ENCODE measurements at places on chromosomes 11 and 22.

- no peak for DNase-seq
Measured at GRCh38 chr11:86500500-86501140, 125.9 kb downstream of the CCDC81 start.

DNA sequence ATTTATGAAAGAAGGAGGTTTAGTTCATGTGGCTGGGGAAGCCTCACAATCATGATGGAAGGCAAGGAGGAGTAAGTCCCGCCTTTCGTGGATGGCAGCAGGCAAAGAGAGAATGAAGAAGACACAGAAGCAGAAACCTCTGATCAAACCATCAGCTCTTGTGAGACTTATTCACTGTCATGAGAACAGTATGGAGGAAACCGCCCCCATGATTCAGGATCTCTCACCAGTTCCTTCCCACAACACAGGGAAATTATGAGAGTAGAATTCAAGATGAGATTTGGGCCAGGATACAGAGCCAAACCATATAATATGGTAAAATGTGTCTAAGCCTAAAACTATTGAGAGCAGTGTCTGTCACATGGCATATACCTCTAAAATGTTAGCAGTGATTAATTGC is 503.8 kb upstream of the CCDC179 start:
- no peak for DNase-seq

GRCh38 chr11:41458154-41458553 is 1.3 kb downstream of the LRRC4C start:
- no peak for DNase-seq

GRCh38 chr11:13290221-13290980 is 12.8 kb downstream of the BMAL1 start:
- DNase-seq = no peak

DNA sequence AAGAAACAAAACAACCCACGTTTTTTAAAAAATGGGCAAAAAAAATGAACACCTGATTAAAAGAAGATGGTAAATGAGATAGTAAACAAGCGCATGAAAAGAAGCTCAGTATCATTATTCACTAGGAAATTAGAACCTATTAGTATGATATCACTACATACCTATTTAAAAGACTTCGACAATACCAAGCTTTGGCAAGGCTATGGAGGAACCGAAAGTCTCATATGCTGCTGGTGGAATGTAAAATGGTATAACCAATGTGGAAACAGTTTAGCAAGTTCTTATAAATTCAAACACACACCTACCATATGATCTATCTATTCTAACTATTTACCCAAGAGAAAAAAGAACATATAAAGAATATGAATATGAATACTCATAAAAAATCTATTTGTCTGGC is 143.8 kb downstream of the APOL5 start:
- no peak for DNase-seq

DNA sequence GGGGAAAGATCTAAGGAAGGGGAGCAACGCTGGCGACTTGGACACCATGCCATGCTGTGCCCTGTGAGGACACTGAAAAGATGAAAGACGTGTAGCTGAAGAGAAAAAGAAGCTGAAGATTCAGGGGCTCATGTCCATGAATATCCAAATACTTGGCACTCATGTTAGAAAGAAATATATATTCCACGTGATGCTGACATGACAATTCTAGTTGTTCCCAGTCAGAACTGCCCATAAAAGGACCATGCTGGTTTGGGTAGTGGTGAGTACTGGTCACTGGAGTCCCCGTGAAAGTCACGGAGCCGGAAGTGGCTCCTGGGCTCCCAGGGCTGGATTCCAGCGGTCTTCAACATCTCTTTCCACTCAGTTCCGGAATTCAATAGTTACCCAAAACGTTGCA is 9.9 kb downstream of the MS4A15 start:
- no peak for DNase-seq

- no peak for DNase-seq
Measured at GRCh38 chr11:69496202-69496557, 14.7 kb downstream of the LINC01488 start.

GRCh38 chr11:61587541-61587941 is 6.7 kb upstream of the SYT7 start:
- DNase-seq = peak; percentile 34

DNA sequence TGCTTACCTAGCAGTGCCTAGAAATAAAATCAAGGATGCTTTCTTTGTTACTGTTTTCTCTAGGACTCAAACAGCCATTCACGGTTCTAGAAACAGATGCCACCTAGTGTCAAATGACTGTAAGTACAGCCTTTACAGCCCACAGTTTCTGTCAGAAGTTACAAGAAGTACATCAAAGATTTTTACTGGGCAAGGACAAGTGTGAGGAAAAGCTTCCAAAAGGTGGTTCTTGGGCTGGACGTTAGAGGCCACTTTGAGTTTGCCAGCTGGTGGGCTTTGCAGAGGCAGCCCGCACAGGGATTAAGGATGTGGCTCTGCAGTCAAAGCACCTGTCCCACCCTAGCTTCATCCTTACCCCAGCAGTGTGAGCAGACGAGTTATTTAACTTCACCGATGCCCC is 6.9 kb downstream of the KMT5B start:
- DNase-seq = peak; percentile 67

- DNase-seq = peak; percentile 80
Measured at GRCh38 chr11:83063073-83063754, 8.5 kb downstream of the RAB30 start.

- no peak for DNase-seq
Measured at GRCh38 chr11:71202598-71202944, 49.8 kb downstream of the SHANK2 start.

GRCh38 chr22:29877620-29878019 is 5.4 kb upstream of the MTMR3 start:
- DNase-seq = peak; percentile 75

GRCh38 chr22:26579331-26579886 is 10.5 kb downstream of the TPST2 start:
- no peak for DNase-seq

DNA sequence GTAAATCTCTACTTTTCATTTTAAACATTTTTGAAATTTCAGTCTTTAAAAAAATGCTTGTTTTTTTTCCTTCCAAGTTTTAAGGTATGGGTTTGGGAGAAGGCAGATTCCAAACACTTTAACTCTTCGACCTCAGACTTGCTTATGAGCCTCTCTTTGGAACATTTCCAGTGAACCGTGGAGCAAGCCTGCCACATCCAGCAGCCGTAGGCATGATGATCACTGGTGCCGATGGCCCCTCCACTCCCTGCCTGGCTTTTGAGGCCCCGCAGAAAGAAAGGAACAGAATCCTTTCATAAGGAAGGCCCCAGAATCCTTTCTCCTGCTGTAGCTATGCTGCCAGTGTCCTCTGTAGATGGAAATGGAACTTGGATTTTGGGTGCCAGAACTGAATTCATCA is 50.7 kb downstream of the BMAL1 start:
- DNase-seq = no peak

- no peak for DNase-seq
Measured at GRCh38 chr11:102771351-102771750, 9.1 kb downstream of the MMP10 start.

DNA sequence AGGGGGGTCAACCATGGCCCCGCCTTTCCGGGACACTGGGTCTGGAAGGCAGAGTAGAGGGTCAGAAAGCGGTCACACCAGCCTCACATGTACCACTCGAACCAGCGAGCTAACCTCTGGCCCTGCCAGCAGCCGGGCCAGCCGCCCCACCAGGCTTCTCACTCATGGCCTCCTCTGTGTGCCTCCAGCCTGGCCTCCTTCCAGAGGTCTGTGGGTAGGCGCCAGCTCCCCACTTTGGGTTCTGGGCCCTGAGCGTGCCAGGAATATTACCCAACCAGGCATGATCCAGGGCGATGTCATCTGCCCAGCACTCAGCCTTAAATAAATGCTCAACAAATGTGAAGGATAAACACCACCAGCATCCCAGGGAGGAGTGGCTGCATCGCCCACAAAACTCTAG is 5.8 kb downstream of the SCUBE1 start:
- DNase-seq = no peak

- DNase-seq = no peak
Measured at GRCh38 chr11:82959987-82960778, 58.6 kb downstream of the DDIAS start.

DNA sequence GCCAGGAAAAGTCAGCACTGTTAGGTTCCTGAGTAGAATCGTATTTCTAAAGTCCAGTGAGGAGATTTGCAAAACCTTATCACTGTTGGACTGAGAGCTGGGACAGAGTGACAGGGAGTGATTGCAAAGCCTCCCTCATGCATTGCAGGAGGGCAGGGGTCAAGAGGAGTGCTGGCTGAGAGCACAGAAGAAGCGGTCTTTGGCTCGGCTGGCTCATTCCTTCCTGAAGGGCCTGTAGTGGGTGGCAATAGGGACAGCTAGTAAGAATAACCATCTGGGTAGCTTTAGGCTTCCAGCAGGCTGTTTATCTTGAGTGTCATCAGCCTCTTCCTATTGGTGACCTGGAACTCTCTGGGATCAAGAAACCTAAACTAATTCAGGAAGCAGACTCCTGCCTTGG is 53.4 kb downstream of the CD44 start:
- peak; percentile 59 for DNase-seq

- peak; percentile 48 for DNase-seq
Measured at GRCh38 chr11:6419009-6419631, at the start of gene APBB1. Gene APBB1 (minus strand): TSS chr11:6419094. CDS start chr11:6411347, 7,747 bp downstream.

DNA sequence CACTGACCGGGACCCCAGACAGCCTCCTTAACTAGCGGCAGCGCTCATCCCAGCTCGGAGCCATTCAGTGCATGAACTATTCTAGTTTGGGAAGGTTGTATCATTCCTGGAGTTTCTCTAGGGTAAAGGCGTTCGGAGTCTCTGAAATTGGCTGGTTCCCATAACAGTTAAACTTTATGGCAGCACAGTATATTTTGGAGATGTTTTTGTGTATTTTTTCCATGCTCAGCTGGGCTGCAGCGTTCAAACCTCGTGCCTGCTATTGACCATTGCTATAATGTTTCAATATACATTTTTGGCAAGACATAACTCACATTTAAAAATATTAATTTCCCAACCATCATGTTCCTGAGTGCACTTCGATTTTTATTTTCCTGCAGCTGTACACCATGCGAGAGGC is 169.7 kb downstream of the ST3GAL4 start:
- no peak for DNase-seq

- no peak for DNase-seq
Measured at GRCh38 chr11:92627615-92628256, 341.7 kb upstream of the MTNR1B start.

GRCh38 chr22:19875061-19875530 is 20.4 kb upstream of the GNB1L start:
- no peak for DNase-seq

GRCh38 chr11:93212094-93212493 is 14.3 kb upstream of the SLC36A4 start:
- no peak for DNase-seq

DNA sequence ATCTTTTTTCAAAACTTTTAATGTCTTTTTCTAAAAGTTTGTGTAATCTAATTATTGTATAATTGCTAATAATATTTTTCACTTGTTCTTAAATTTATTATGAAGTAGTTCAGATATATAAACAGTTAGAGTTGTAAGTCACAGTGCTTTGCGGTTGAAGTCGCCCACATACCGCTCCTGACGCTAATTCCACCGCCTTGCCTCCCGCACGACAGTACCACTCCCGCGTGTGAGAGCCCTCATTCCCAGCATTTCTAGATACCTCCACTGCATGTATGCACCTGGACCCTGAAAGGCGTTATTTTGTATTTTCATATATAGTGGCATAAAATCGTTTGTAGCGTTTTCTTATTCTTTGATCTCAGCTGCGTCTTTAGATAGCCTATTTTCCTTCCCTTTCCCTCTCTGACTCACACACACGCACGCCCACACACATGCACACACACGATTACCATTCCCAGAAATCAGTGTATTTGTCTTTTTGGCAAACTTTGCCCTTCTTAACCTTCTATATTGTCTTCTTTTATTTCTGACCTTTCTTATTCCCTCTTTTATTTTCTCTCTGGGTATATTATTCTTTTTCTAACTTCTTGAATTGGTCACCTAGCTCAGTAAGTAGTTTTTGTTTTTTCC is 56.4 kb upstream of the PITPNB start:
- no peak for DNase-seq

GRCh38 chr22:50219800-50220602 is 19.2 kb downstream of the SELENOO start:
- DNase-seq = no peak

- no peak for DNase-seq
Measured at GRCh38 chr11:60939855-60940254, 12.1 kb downstream of the SLC15A3 start.

DNA sequence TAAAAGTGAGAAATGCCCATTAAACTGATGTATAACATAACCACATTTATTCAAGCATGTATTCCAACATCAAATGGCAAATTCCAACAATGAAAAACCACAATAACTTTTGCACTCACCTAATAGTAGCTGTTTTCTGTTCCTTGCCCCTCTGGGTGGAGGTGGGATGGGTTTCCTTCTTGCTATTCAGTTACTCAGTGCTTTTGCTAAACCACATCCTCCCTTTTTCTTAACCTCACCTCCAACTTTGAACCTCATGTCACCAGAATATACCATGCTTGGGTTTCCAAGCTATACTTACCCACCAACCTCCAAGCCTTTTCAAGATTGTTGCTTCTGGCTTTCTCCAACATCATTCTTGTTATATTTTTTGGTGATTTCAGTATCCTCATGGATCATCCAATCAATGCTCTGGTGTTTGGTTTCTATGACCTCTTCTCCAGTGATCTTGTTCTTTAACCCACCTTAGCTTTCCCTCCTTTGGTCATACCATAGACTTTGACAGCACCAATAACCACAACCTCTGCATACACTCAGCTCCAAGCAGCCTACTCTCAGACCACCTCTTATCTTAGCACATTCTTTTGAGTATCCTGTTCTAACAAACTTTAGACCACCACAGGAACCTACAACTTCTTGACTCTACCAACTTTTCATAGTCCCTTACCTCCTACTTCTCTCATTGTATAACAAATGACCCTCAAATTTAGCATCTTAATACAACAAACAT is 3.2 kb upstream of the CCDC15 start:
- no peak for DNase-seq

GRCh38 chr22:28381429-28382167 is 298.0 kb downstream of the TTC28 start:
- DNase-seq = peak; percentile 29

DNA sequence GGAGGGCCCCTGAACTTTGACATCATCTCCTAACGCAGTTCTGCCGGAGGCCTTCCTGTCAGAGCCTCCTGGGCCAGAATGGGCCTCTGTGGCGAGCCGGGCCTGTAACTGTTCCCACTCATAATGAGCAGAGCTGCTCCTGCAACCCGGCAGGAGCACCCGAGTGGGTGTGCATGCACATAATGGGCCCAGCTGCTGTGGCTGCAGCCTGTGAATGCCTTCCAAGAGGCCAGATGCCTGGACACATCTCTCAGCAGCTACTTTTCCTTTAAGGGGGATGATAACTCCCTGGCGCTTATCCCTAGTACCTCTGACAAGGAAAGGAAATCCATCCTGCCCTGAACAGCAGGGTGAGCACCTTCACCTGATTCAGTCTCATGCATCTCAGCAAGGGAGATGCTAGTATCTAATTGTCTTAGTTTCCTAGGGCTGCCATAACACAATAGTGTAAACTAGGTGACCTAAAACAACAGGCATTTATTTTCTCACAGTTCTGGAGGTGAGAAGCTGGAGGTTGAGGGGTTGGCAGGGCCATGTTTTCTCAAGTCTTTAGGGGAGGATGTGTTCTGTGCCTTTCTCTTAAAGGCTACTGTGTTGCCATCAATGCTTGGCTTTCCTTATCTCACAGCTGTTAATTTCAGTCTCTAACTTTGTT is 120.5 kb downstream of the TEAD1 start:
- peak; percentile 43 for DNase-seq

- DNase-seq = no peak
Measured at GRCh38 chr22:30777587-30777986, 82.9 kb downstream of the OSBP2 start.

Measured in AG10803 (cell line).